ENCODE measurements at places on chromosomes 16 and 17. TPM values are rescaled to one million over a fixed set of nuclear protein-coding genes. Genes with fewer than 3 reads are reported as not detected.

The NOXO1 gene
- not detected for polyA plus RNA-seq

The HASPIN gene
- polyA plus RNA-seq = 0.34 TPM

The SLC38A8 gene
- not detected for polyA plus RNA-seq

The PRR35 gene
- polyA plus RNA-seq = not detected

The CCDC200 gene
- 3.0 TPM for polyA plus RNA-seq

The TMEM88 gene
- not detected for polyA plus RNA-seq

The EIF5A gene
- polyA plus RNA-seq = 221 TPM

The KRT12 gene
- not detected for polyA plus RNA-seq

The TBC1D3K gene
- not detected for polyA plus RNA-seq

The CCDC144A gene
- polyA plus RNA-seq = not detected

The ITGAL gene
- 51.9 TPM for polyA plus RNA-seq

The DYNLRB2 gene
- polyA plus RNA-seq = not detected

The ITGB4 gene
- 0.48 TPM for polyA plus RNA-seq

The KRTAP2-2 gene
- not detected for polyA plus RNA-seq

Data from IgD-negative memory B cell (primary cell).